Germinal center (tissue), 1 donor: ENCODE measurements at places on chromosomes 1 and 21.

GRCh38 chr1:52249831-52250230 lies 107.9 kb downstream of the ZFYVE9 start:
- DNase-seq, result no peak

DNA sequence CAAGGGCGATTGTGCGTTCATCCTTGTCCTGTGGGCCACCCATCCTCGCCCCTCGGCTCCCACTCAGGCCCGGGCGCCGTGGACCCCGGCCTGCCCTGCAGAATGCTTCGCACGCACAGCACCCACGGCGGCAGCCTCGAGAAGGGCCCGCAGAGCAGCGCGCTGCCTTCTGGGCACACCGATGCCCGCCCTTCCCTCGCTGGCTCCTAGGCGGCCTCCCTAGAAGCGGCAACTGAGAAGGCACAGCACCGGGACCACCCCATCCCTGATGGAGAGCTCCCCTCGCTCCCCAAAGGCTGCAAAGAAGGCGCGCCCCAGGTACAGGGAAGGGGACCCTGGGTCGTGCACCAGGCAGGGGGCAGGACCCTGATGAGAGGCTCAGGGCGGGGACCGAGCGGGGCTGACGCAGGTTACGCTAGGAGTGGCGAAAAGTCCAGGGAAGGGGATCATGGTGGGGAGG lies 971 bp downstream of the CAPZB start:
- DNase-seq, result no peak

DNA sequence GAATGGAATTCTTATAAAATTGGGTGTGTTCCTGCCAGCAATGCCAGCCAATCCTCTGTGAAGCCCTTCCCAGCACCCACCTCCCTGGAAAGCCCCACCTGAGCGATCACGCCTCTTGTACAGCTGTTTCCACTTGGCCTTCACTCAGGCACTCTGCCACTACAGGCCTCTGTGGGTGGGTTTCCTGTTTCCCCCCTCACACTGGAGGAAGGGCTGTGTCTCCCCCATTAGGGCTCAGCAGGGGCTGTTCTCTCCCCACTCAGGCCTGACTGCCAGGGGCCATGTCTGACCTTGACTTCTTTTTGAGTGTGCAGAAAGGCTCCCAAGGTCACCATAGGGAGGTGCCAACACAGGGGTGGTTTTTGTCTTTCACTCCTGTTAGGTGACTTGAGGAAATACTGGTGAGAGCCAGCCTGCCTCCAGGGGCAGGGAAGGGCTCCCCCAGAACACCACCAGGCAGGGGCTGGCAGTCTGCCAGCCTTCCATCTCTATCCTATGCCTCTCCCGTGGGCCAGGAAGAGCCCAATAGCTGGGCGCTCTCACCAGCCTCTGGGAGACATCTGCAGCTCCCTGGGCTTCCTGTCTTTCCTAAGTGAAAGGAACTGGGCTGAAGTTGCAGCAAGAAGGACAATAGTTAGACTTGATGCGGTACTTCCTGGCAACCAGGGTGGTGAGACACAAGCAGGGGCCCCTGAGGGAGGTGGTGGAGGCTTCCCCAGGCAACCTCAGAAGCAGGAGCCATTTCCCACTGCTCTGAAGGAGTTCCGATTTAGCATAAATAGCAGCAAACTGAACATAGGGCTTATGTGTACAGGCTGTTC lies 49.1 kb downstream of the ELK4 start:
- DNase-seq, result no peak

DNA sequence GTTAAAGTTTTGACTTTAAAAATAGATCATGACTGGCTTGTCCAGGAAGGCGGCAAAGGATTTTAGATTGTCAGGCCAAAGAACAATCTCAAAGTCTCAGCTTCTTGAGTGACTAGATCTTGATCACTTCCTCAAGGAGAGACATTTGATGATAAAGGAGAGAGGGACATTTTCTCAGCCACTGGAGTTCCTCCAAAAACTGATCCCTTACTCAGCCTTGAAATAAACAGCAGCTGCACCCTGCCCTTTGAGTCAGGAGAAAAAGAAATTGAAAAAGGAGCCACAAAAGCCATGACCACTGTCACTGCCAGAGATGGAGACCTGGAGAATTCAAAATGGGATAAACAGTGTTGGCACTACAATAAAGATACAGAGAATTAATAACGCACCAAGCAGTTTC lies 288.4 kb upstream of the PRMT6 start:
- no peak for DNase-seq

- DNase-seq, result peak; percentile 66
Observed at GRCh38 chr1:173914366-173914871, 2.7 kb downstream of the SERPINC1 start.

DNA sequence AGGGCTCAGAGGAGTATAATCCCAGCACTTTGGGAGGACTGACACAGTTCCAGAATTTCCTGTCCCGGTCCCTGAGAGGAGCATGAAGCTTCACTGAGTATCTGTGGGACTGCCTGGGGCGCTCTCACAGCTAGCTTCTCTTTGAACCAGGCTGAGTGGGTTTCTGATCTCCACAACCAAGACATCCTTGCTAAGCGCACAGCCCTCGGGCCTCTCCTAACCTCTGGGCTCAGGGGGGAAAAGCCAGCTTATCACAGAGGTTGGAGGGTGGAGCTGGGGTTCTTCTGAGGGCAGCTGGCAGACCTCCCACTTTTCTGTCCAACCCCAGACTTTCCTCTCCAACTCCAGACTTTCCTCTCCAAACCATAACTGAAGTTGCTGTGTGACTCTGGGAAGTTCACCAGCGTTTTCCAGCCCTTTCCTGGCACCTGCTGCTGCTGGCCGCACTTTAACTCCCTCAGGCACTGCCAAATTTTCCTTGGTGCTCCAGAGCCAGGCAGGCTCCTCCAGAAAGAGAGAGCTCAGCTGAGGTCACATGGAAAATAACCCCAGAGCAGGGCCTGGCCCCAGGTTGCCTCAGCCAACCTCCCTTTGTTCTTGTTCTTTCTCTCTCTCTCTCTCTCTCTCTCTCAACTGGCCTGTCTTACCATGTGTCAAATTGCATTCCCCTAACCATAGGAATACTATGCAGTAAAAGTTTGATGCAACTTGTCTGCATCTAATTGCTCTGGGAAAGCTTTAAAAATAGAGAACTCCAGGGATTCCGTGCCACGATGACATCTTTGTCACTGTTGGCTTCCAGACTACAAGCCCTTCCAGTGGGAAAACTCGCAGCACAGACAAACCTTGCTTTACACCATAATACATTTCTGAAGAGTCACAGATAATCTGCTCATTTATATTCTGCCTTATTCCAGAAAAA lies 49.5 kb downstream of the OLFML2B start:
- no peak for DNase-seq

DNA sequence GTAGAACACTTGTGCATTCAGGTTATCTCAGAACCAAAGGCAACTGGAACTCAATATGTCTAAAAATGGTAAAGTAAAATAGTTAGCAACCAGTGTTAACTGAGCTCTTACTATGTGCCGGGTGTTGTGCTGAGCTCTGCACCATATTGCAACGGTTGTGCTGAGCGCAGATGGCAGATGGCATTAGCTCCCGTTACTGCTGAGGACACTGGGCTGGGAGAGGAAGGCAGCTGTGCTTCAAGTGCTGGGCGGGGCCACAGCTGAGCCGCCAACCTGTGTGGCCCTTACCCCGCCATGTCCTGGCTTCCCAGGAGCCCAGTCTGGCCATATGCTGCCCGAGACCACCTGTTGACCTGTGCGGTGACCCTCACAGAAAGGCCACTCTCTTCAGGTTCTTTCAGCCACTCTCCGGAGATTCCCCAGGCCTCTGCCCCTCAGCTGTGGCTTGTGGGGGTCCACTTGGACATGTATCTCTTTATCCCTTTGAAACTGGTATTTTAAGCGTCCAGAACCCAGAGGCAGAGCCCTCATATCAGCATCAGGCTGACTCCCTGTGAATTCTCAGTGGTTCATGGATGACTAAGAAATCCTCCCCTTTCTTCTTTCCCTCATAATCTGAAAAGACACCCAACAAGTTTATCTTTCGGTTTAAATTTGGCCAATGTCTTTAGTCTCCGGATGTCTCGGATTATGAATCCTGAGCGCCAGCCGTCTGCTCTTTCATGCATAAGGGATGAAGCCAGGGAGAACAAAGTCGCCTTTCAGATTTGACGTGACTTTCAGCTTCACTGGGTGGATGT lies 26.4 kb downstream of the LDLRAP1 start:
- DNase-seq, result no peak

DNA sequence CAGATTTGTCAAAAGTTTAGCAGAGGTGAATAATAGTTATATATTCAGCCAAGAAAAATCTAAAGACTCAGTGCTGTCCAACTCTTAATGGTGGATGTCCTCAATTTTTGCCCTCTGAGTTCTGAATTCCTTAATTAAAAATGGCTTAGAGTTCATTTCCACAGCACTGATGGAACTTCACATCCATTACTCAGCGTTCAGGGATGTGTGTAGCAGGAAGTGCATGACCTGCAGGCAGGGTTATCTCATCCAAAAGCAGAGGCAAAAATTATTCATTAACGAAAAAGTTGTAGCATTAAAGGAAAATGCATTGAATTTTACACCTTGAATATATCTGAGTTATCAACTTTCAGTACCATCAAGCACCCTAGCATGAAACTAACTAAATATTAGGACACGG lies 96.7 kb downstream of the ZP4 start:
- no peak for DNase-seq

DNA sequence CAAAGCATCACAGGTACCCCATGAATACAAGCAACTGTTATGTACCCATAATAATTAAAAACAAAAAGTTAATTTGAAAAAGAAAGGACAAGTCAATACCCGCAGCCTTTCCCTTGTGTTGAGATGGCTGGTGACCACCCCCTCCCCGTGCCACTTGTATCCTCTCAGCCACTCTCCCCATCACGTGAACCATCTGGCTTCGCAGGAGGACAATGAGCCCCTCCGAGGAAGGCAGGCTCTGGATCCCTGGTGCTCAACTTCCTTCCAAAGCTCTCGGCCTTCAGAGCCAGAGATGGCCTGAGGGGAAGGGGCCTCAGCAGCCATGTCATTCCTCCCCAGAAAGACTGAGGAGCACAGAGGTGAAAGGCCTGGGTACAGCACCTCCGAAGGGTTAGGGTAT lies 120.4 kb upstream of the RAB4A start:
- no peak for DNase-seq

- DNase-seq, result no peak
Observed at GRCh38 chr1:48120621-48121020, 101.9 kb upstream of the SLC5A9 start.

- DNase-seq, result no peak
Observed at GRCh38 chr21:45531393-45532215, 10.6 kb downstream of the SLC19A1 start.

- DNase-seq, result no peak
Observed at GRCh38 chr1:12170263-12170671, 3.5 kb downstream of the TNFRSF1B start.

DNA sequence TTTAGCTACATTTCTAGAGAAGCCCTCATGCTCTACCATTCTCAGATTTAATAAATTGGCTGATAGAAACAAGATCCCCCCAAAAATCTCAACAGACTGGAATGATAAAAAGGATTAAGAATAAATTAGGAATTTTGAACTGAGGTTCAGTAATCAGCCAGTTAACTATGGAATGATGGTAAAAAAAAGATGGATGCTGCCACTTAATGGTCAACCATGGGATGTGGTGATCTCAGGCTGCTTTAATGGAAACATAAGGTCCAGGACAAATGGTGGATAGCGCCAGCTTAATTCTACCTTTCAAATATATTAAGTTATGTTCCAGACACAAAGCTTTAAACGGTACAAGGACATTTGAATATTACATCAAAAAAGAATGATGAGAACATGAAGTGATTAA lies 49.9 kb downstream of the CCN1 start:
- no peak for DNase-seq

DNA sequence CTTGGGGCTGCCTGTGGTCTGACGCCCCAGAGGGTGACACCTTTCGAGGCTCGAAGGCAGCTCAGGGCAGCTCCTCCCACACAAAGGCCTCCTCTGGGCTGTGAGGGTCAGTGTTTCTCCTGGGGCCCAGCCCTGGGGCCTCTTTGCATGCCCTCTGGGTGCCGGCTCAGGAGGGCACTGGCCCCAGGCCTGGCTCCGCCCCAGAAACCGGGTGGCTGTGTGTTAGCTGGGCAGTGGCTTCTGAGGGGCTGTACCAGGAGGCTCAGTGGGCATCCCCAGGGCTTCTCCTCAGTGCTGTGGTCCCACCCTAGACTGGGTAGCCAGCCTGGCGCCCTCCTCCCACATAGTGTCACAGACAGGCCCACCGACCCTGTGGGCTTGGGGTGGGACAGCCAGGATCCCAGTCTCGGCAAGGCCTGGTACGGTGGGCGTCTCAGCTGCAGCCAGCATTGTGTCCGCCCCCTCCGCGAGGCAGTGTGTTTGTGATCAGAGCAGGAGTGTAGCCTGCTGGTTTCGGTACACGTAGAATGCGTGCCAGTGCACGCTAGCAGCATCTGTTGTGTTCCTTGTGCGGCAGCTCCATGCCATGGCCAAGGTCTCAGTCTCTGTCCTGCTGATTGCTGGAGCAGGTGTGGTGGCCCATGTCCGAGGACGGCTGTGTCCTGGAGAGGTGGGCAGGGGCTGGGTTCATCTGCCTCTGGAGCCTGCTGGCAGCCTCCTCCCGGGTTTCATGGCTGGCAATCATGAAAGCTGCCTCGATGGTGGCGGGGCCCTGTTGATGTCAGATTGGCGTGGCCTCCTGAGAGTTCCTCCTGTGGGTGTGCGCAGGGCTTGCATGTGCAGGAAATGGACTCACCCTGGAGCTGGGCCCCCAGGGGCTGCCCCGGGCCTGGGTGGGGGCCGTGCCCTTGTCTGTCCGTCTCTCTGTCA lies 28.0 kb downstream of the RRP1 start:
- DNase-seq, result no peak

- DNase-seq, result no peak
Observed at GRCh38 chr1:172917972-172918371, 132.8 kb downstream of the TNFSF18 start.

DNA sequence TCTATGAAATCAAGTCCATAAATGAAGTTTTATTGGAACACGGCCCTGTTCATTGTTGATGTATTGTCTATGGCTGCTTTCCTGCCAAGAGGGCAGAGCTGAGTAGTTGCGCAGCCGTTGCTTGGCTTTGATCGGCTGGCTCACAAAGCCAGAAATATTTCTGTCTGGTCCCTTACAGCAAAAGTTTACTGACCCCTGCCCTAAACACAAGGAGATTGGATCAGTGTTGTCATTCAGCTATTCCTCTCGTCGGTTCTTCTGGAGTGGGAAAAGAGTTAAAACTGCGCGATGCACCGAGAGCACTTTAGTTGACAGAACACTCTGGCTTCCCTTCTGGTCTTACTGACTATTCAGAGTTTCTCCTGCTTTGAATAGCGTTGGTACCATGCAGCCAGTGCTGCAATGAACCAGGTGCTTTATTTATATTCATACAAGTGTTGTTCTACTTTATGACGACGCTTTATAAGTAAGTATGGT lies 868 bp downstream of the ZBTB40 start:
- peak; percentile 9 for DNase-seq

GRCh38 chr1:21909787-21910503 lies 27.2 kb downstream of the HSPG2 start:
- DNase-seq, result no peak
